ENCODE measurements at places on chromosomes 11 and 22.

- no peak for DNase-seq
Measured at GRCh38 chr11:721741-722345, 15.8 kb downstream of the EPS8L2 start.

GRCh38 chr11:7977232-7977917, 9.8 kb upstream of the EIF3F start:
- no peak for DNase-seq

- no peak for DNase-seq
Measured at GRCh38 chr11:65362320-65362931, 7.9 kb downstream of the TIGD3 start.

- DNase-seq = no peak
Measured at GRCh38 chr11:46498968-46499367, 94.9 kb downstream of the AMBRA1 start.

GRCh38 chr22:23393721-23394320, 186.3 kb downstream of the IGLL1 start:
- DNase-seq = no peak

GRCh38 chr11:123209591-123209990, 14.5 kb upstream of the CLMP start:
- DNase-seq = no peak

GRCh38 chr11:11537871-11538270, 83.9 kb downstream of the GALNT18 start:
- no peak for DNase-seq

DNA sequence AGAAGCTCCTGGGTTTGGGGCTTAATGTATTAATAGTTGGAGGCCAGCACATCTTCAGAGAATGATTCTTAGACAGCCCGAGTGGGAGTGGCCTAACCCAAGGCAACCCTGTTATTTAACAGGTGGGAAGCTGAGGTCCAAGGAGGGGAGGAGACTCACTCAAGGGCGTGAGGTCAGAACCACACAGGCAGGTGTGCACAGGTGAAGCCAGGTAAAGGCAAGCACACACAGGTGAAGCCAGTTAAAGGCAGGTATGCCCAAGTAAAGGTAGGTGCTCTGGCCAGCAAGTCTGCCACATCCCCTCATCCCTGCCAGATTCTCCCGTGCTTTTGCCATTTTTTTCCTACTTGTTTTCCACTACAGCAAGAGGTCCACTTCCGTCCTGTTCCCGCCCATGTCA, 2.9 kb upstream of the SHANK2 start:
- DNase-seq = no peak

GRCh38 chr11:47672283-47672730, 29.9 kb upstream of the MTCH2 start:
- DNase-seq = no peak

GRCh38 chr11:62853279-62853965, 14.0 kb upstream of the WDR74 start:
- DNase-seq = no peak

DNA sequence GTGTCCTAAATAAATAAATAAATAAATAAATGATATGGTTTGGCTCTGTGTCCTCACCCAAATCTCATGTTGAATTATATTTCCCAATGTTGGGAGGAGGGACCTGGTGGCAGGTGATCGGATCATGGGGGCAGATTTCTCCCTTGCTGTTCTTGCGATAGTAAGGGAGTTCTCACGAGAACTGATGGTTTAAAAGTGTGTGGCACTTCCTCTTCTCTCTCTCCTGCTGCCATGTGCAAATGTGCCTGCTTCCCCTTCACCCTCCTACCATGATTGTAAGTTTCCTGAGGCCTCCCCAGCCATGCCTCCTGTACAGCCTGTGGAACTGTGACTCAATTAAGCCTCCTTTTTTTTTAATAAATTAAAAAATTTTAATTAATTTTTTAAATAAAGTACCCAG, 138.2 kb downstream of the FBXO7 start:
- no peak for DNase-seq

DNA sequence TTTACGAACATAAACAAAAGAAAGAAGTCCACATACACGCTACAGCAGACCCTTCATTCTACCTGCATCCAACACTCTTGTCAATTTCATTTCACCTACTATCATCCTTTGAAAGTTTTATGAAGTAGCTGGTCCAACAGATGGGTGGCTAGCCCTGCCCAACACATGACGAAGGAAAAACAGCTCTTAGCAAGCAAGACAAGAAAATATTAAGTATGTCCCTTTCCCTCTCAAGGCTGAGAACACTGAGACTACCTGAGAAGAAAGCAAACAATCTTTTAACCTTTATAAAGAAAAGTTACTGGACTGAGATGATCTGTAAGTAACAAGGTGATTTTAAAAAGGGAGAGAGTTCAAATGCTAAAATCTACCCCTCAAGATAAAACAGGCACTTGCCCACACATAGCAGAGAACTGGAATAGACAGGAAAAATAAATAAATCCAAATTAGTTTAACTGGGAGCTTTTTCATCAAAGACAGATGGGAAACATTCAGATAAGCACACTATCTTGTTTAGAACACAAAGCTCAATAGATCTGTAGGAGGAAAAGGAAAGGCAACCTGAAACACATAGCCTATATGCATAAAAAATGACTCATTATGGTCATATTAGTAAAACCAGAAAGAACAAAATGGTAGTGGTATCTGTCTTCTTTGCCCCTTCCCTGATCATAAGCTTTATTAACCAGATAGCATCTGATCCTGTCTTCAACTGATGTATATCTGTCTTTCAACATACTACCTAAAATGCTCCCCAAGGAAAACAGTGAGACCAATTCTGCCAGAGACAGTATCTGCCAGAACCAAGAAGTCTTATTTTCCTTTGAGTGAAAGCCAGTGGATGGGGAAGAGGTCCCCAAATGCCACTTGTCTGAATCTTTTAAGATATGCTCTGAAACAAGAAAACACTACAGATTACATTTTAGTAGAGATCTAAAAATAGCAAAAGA, 104.3 kb downstream of the MRTFA start:
- DNase-seq = no peak

- DNase-seq = no peak
Measured at GRCh38 chr22:31153357-31153756, 6.6 kb upstream of the RNF185 start.

DNA sequence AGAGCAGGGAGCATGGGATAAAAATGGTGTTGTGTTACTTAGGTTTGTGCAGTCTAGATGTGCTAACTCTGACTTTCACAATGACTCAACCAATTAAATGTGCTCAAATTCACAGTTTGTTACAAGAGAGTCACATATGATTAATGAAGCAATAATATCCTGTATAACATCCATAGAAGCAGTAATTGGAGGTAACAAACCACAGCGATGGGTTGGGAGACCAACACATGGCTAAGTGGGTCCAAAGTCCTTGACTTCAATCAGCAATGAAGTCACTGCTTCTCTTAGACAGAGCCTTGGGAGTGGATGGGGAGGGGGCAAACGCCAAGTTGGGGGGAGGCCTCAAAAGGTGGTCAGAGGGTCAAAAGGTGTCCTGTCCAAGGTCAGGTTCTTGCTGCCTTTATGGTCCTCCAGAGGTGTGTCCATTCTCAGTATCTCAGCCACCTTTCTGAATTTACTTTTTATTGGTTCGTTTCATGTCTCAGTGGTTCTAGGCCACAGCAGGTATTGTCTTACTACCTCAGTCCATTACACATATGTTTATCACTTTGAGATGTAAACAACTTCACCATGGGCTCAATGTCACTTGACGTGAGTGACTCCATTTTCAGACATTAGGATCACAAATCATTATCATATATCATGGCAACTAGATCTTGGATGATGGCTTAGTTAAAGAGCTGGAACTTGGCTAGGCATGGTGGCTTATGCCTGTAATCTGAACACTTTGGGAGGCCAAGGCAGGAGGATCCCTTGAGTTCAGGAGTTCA, 32.4 kb downstream of the SLN start:
- no peak for DNase-seq

- no peak for DNase-seq
Measured at GRCh38 chr22:21752276-21752675, 16.7 kb upstream of the YPEL1 start.

- no peak for DNase-seq
Measured at GRCh38 chr11:37506531-37506930, 908.5 kb upstream of the RAG2 start.

- DNase-seq = no peak
Measured at GRCh38 chr22:26394777-26395176, 34.3 kb upstream of the ASPHD2 start.

GRCh38 chr22:45864959-45865476, 111.9 kb downstream of the WNT7B start:
- DNase-seq = no peak

- no peak for DNase-seq
Measured at GRCh38 chr11:75814363-75814676, 690 bp upstream of the UVRAG start.

DNA sequence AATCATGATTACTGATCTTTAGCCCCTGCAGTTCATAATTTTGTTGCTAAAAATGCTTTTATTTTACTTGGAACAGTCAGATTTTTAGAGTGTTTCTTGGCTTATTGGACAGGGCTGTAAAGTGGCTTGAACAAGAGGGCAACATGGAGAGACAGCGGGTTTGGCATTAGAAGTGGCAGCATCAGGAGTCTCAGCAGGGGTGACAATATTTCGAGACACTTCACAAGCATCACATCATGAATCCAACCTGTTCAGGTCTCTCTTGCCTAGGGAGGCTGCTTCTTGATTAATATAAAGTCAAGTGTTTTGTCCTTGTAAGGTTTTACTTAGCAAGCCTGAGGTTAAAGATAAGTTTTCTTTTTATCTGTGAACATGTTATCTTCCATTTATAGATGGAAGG, 2249.5 kb downstream of the LRRC4C start:
- no peak for DNase-seq

GRCh38 chr22:27105142-27106025, 448.0 kb downstream of the MIAT start:
- no peak for DNase-seq

DNA sequence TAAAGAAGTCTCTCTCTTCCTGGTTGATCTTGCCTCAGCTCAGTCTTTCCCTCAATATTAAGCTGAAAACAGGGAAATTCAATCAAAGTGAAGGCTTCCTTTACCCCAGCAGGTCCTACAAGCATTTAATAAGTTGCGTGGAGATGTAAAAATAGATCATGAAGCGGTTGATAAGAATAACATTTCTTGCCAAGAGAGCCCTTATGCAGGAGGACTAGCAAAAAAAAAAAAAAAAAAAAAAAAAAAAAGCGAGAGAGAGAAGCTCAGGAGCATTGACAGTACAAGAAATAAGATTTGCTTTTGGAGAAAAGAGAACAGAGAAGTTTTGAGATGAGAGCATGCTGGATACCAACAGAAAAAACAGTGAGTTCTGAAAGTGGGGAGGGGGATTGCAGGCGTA, 112.2 kb upstream of the CLMP start:
- DNase-seq = no peak

DNA sequence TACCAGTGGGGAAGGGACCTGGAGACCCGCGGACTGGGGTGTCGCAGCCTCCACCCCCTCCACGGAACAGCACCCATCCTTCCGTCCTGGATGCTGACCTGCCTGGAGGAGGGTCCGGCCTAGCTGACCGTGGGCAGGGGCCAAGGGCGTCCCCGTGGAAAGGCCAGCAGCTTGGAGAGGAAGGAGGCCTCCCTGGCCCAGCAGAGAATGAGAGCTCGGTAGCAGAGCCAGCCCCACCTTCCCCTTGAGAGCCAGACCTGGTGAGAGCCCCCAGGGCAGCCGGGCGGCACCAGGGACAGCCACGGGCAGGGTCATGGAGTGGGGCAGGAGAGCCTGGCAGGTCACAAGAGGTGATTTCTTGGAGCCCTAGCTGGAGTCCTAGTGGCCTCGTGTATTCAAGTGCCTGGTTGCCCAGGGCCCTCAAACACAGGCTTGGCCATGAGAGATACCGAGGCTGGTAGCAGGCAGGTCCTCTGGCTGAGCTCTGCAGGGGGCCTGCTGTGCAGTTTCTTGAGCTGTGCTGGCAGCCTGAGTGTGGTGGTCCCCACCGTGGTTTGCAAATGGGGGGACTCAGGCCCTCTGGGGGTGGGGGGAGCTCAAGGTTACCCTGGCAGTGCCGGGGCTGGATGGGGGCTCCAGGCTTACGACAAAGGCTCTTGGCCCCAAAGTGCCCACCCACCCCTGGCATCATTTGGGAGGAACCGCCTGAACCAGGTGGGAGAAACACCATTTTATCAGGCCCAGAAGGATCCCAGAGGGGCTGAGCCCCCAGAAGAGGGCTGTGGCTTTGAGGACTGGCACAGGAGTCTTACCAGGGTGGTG, 7.6 kb downstream of the TSPAN32 start:
- DNase-seq = no peak

DNA sequence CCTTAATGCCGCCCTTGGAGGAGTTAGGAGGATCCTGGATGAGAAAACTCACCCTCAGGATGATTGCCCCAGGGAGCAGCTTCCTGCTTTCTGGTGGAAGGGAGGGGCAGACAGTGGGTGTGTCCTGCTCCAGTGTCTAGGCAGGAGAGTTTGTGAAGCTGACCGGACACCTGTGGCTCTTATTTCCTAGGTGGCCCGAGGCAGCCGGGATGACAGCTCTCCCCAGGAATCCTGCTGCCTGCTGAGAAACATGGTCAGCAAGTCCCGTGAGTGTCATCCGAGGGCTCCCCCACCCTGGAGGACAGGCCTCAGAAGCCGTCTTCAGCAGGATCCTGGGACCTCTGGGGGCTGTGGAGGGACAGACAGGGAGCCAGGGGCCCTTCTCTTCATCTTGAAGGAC, 50.4 kb downstream of the ST3GAL4 start:
- DNase-seq = no peak

GRCh38 chr11:35321111-35321510, 98.2 kb downstream of the SLC1A2 start:
- no peak for DNase-seq

DNA sequence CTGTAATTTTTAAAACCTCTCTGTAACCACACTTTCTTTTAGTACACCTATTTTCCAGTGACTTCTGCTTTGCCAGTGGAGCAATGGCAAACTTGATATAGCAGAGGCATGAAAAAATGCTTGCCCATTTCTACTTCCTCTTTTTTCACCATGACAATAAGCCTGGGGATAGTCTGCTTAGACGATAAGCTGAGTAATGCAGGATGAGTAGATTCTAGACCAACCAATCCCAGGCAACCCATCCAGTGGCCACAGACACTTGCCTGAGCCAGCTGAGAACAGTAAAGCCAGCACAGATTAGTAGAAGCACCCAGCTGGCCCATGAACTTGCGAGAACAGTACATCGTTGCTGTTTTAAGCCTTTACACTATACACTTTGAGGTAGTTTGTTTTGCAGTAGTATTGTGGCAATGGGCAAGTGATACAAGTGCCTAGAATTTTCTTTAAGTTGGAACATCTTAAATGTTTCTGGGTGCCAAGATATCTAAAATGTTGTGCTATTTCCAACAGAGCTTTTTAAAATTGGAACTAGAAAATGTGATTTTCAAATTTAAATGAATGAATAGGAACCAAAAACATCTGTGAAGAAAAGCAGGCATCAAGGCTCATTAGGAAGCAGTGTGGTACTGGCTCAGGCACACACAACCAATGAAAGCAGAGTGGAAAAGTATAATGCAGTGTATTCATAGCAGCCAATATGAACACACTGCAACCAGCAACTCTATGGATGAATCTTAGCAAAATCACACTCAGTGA, 37.7 kb downstream of the DDI1 start:
- DNase-seq = no peak

- no peak for DNase-seq
Measured at GRCh38 chr11:6545917-6546605, 49.0 kb downstream of the DNHD1 start.

Data from stimulated activated CD8-positive, alpha-beta memory T cell treated with anti-CD3 and anti-CD28 coated beads, Interleukin-2, amount 100 ng/mL, for 1 hour (primary cell).